ENCODE measurements at places on chromosomes 11 and 22.
A peak's percentile ranks its signal among the peaks of the same experiment; 100 is the strongest.

DNA sequence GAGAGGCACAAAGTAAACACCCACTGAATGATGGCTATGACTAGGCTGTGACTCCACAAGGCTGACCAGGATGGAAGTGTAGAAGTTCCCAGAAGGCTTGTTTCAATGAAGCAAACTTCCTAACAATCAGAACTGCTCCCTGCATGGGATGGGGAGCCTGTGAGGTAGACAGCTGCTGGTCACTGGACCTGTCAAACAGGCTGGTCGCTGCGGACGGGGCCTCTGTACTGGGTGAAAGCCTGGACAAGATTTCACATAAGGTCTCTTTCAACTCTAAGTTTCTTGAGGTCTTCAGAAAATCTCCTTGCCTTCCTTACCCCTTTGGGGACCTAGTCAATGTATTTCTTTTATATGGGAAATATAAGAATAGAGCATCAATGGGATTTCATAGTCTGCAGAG lies 438.2 kb downstream of the BUD13 start:
- no peak for DNase-seq

- peak; percentile 15 for DNase-seq
Measured at GRCh38 chr11:47003180-47003877, 66.8 kb downstream of the CSTPP1 start.

GRCh38 chr11:77026743-77027142 lies 7.5 kb upstream of the B3GNT6 start:
- DNase-seq: no peak

DNA sequence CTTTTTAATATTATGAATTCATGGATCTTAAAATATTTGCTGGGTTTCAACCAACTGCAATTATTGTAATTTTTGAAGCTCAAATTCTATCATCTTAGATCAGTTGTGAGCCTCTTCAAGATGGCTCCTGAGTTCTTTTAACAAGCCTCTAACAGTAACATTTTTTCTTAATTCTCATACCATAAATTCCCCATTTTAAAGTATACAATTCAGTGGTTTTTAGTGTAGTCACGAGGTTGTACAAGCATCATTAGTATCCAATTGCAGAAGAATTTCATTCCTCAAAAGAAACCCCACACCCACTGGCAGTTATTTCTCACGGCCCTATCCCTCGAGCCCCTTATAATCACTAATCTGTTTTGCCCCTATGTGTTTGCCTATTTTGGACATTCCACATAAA lies 270.8 kb downstream of the SBF2 start:
- no peak for DNase-seq
